ENCODE measurements at places on chromosomes 3 and 15.

DNA sequence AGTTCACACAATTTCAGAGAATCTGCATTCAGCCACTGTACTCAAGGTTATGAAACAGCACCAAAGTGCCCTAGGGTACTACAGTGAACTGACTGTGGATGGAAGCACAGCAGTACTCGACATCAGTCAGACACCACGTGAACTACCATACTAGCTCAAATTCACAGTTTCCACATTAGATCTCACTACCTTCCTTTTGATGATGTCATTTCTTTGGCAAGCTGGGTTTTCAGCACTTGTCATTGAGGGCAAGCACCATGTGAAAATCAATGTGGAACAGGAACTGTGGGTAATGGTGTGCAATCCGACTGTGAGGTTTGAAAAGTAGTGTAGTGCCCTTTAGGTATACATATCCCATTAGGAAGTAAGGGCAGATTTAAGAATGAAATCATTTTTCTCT is 110.5 kb upstream of the BFSP2 start:
- no peak for DNase-seq

DNA sequence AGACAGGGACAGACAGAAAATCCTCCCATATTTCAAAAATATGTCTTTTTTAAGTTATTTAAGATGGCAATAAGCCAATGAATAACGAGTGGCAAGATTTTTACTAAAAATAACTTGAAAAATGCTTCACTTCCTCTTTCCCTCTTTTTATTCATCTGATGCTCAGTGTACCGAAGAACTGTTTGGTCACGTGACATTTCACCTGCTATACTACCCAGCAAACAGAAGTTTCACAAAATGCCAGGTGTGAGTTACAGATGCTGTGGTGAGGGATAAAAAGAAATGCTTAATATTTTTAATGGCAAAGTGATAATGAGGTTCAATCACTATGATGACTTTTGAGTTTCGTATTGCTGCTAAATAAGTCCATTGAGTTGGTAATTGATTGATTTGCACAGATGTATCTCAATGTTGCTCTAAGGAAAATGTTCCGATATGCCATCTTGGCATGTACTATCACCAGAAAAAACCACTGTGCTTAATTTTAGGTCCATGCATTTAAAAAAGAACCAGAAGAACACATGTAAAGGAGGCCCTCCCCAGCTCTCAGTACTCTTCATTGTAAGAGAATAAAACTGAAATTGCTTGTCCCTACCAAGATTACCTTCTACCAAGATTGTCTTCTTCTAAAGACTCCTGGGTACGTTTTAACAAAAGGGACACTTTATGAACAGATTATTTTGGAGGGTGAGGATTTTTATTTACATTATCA is 26.0 kb upstream of the SEC62 start:
- no peak for DNase-seq

- DNase-seq = no peak
Measured at GRCh38 chr15:80743189-80743833, 35.9 kb upstream of the CEMIP start.

GRCh38 chr15:27175472-27176153 is 204.6 kb downstream of the GABRG3 start:
- DNase-seq = no peak

GRCh38 chr3:123432832-123433523 is 15.9 kb downstream of the ADCY5 start:
- no peak for DNase-seq

GRCh38 chr3:187999821-188000220 is 154.1 kb upstream of the LPP start:
- no peak for DNase-seq

Data from NK-92 treated with Interleukin-12 subunit alpha and Interleukin-12 subunit beta, amount 100 ng/mL, for 24 hours (cell line).